T-helper 17 cell (primary cell): ENCODE measurements at places on chromosomes 12 and 14.

DNA sequence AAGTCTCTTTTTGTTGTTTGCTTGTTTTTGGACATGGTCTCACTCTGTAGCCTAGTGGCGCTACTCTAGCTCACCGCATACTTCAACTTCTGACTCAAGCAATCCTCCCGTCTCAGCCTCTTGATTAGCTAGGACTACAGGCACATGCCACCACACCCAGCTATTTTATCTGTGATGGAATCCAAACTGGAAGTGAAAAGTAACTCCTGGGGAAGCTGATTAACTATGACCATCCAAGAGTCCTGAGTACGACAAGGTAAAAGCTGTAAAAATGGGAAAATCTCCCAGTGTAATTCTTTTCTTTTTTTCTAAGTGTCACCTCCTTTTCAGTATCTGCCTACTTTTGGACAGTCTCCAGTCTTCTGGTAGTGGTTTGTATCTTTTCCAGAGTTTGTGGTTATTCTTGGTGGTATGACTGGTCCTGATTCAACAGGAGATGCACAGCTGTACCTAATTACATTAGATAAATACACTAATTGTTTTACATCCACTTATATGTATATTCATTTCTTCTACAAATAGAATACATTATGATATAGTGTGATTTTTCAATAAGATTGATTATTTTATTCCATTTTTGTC, 97.8 kb downstream of the SLC6A15 start:
- DNase-seq, result no peak

- DNase-seq, result no peak
Measured at GRCh38 chr14:92965281-92965680, 42.3 kb downstream of the CHGA start.

GRCh38 chr12:54991991-54992375, 7.4 kb upstream of the TESPA1 start:
- DNase-seq, result no peak

DNA sequence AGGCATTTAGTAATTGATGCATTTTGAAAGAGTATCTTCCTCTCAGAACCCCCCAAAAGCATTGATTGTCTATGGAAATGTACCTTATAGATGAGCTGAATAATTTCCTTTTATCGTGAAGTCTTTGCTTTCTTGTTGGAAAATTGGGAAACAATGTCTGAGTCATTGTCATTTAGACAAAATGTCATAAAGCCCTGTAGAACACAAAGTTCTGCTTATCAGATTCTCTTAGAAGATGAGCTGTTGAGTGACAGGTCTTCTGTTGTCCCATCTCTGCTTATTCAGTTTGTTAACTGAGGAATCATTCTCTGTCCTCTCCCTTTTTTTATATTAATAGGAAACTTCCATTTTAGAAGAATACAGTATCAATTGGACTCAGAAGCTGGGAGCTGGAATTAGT, 22.9 kb downstream of the MAPKAPK5 start:
- no peak for DNase-seq

DNA sequence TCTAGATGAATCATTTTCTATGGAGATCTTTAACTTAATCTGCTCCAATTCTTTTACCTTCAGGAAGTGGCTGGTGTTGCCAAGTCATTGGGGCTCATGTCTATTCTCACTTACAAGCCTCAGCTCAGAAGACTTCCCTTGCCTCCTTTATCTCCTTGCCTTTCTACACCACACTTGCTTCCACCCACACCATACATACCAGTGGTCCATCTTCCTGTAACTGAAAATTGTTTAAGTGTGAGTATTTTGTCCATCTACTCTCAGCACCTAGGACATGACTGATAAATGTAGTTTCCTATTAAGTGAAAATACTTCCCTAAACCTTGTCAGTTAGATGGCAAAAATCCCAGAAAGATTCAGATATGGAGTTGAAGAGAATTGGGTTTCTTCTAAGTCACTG, 199.7 kb upstream of the CPNE8 start:
- DNase-seq, result no peak

DNA sequence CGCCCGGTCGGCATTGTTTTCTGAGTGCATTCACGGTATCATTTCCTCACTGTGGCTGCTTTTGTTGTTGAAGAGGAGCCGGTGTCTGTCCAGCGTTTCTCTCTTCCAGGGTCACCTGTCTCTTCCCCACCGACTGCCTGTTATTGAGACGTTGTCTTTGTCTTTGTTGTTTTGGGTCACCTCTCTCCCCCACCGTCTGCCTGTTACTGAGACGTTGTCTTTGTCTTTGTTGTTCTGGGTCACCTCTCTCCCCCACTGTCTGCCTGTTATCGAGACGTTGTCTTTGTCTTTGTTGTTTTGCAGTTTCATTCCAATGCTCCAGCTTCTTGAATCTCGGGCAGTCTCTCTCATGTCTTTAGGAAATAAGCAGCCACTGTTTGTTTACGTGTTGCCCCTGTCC, 69.9 kb downstream of the DDX51 start:
- no peak for DNase-seq

GRCh38 chr12:95838125-95838524, 20.6 kb upstream of the SNRPF start:
- no peak for DNase-seq

- DNase-seq, result no peak
Measured at GRCh38 chr14:37034410-37035285, 137.8 kb downstream of the SLC25A21 start.

DNA sequence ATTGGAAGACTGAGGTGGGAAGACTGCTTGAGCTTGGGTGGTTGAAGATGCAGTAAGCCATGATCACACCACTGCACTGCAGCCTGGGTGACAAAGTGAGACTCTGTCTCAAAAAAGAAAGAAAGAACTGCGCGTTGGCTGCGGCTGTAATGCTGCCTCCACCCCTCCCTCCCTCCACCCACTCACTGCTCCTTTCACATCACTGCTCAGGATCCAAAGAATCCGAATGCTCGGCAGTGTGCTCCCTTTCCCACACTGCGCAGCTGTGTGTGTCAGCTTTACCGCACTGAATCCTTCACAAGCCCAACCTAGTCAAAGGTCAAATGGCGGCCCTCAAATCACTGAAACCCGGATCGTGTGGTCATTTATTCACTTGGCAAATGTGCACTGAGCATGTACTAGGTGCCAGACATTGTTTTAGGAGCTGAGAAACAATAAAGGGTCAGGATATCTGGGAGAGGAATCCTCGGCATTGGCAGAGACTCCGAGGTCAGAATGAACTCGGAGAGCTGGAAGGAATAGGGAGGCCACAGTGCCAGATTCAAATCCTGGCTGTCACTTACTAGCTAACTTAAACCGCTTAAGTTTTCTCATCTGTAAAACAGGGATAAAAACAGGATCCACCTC, 11.5 kb upstream of the TDRD9 start:
- DNase-seq, result no peak

DNA sequence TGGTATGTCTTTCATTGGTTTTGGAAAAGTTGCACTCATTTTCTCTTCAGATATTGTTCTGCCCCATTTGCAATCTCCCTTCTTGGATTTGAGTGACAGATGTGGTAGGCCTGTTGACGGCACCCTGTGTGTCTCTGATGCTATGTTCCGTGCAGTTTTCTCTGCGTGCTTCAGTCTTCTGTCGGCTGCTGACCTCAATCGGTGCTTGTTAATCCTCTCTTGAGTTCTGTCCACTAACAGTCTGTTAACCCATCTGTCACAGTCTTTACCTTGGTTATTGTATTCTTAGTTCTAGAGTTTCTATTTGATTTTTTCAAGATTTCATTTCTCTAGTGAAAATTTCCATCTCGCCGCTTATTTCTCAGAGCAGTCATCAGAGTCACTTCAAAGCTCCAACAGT, 20.7 kb upstream of the PLD4 start:
- no peak for DNase-seq

DNA sequence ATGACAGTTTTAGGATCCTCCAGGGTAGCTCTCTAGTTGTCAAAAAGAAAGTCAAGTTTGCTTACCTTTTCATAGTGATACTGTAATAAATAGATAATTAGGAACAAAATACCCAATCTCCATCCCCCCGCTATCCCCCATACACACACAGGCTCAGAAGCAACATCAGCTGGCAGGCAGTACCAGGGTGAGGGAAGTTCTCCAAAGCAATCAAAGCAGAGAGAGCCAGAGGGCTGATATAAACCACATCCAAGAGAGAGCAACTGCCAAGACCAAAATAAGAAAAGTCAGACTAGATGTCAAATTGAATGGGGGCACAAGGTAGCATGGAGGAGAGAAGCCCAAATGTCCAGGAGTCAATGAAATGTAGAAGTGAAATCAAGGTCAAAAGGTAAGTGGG, 80.2 kb upstream of the PTPRR start:
- no peak for DNase-seq

GRCh38 chr12:76637807-76638206, 78.2 kb upstream of the OSBPL8 start:
- DNase-seq, result no peak

DNA sequence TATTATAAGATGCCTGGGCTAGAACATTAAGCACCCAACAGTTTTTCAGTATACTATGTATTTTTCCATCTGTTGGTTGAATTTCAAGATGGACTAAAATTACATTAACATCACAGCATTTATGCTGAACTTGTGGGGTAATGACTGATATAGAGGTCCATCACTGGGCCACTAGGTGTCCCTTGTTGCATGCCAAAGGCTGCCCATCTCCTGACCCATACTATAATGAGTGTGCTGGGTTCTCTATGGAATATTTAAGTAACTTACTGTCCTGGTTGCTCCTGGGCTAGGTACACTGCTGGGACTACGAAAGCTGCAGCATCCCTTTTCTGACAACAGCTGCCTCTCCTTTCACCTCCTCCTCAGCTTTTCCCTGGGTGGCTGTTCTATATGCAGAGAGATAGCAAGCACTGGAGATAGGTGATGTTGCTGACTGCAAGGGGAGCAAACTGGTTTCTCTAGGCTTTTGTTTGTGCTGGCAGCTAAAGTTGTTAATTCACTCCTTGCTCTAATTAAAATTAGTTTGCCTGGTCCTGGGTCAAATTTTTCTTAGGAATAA, 138.6 kb upstream of the TRHDE start:
- no peak for DNase-seq

GRCh38 chr14:91369628-91370445, 47.8 kb downstream of the CCDC88C start:
- DNase-seq, result peak; percentile 37

GRCh38 chr14:68518761-68519670, 273.9 kb downstream of the ZFP36L1 start:
- DNase-seq, result no peak

GRCh38 chr12:3647504-3647903, 105.4 kb downstream of the CRACR2A start:
- DNase-seq, result no peak

- DNase-seq, result no peak
Measured at GRCh38 chr14:61381553-61381952, 60.2 kb downstream of the PRKCH start.

GRCh38 chr14:32217301-32217700, 14.2 kb upstream of the RNU6-8 start:
- DNase-seq, result no peak

GRCh38 chr12:86226481-86226880, 29.7 kb downstream of the MGAT4C start:
- no peak for DNase-seq

DNA sequence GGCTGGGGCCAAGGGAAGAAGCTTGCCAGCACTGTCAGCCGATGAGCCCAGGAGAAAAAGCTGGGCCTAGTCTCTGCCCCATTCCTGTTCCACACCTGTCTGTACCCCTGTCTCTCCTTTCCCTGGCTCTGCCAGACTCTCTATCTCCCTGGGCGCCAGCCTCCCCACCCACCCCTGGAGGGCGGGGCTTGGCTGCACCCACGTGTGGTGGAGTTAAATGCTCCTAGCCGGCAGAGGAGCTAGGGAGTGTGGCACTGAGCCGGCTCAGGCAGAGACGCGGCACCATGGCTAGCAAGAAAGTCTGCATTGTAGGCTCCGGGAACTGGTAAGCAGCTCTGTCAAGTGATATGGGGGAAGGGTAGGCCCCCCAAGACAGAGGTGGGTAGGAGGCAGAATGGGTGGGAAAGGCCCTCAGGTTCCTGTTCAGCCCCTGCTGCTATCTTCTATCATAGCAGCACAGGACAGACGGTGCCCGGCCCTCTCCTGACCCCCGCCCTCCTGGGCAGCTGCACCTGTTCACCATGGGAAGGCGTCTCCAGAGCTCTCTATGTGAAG, at the start of gene GPD1:
GPD1 (plus strand) TSS at position 242 of the 555 bp plus-strand sequence; CDS start at position 285, 43 bp downstream.
- DNase-seq, result no peak

DNA sequence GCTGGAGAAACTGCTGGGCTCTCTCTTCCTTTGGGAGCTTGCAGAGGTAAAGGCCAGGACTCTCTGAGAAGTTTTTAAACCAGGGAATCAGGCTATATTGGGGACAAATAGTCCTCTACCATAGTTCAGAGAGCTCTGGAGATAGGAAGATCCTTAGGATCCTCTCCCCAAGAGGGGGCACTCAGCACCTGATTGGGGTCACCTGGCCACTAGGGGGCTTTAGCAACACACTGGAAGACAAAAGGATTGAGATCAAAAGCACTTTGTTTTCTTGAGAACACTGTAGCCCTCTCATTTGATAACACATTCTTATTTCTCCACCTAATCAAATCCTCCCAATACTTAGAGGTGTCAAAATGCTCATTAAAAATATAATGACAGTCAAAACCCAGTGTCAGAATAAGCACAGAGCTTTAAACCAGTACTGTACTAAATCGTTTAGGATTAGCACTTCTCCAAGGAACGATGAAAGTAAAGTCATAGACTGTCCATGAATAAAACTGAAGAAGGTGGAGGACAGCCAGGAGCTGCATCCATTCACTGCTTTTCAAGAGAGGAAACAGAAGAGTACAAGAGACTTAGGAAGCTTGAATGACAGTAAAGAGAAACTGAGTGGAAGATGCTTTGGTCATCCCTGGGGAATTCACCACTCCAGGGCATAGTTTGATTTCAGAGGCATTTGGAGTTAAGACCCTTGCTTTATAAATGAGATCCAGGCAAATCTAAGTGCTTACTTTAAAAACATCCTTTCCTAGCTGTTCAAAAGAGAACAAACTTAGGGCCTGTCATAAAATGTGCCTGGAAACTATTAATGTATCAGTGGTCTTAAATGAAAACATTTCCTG, 26.5 kb downstream of the BMP4 start:
- DNase-seq, result no peak

DNA sequence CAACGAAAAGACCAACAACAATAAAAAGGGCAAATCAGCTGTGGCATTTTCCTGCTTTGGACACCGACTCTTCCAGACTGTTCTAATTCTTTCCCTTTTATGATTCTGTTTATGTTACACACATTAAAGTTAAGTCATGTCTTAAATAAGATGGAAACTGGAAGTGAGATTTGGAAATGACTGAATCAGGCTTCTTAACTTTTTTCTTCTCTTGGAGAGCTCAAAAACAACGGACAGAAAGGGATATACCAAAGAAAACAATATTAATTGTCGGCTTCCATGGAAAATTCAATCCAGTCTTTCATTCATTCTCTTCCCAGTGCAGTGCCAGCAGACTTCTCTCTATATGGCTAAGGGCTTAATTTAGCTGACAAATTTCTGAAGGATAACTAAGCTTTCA, 214.9 kb upstream of the DDHD1 start:
- no peak for DNase-seq
